ENCODE measurements at places on chromosomes 13 and 19. TPM values are rescaled to one million over a fixed set of nuclear protein-coding genes. Genes with fewer than 3 reads are reported as not detected.

The LILRB1 gene
- total RNA-seq: not detected

The APOC4 gene
- total RNA-seq: not detected

The NAPSA gene
- not detected for total RNA-seq

The USHBP1 gene
- 15.1 TPM for total RNA-seq

The LILRA1 gene
- total RNA-seq: not detected

The FCHO1 gene
- total RNA-seq: 0.93 TPM

The ZNF491 gene
- total RNA-seq: 0.93 TPM

The TEX101 gene
- total RNA-seq: not detected

The BEST2 gene
- not detected for total RNA-seq

The CCDC169 gene
- total RNA-seq: 6.8 TPM

The NLRP9 gene
- not detected for total RNA-seq

The MISP3 gene
- total RNA-seq: 0.29 TPM

The WASF3 gene
- 23.0 TPM for total RNA-seq

The ZSCAN1 gene
- not detected for total RNA-seq

The CRTC1 gene
- total RNA-seq: 1.9 TPM

The KIR2DL3 gene
- total RNA-seq: not detected

The CRB3 gene
- total RNA-seq: not detected

The NLRP8 gene
- not detected for total RNA-seq

The SIAH3 gene
- total RNA-seq: not detected

The MISP gene
- total RNA-seq: not detected

The PABPC3 gene
- total RNA-seq: 0.22 TPM

The RNF113B gene
- not detected for total RNA-seq

The PCDH9 gene
- 4.5 TPM for total RNA-seq

The SULT2A1 gene
- not detected for total RNA-seq

The DHX34 gene
- 17.5 TPM for total RNA-seq

The CAMSAP3 gene
- total RNA-seq: 0.13 TPM

The GRK1 gene
- not detected for total RNA-seq

The CYP4F12 gene
- not detected for total RNA-seq

The CGB8 gene
- not detected for total RNA-seq

The MED29 gene
- total RNA-seq: 19.6 TPM

The SLC6A16 gene
- total RNA-seq: 1.3 TPM

The ZNF420 gene
- total RNA-seq: 5.6 TPM

The ATXN8OS gene
- not detected for total RNA-seq

The HPN gene
- not detected for total RNA-seq

The KLK8 gene
- total RNA-seq: not detected

The GTF2F1 gene
- total RNA-seq: 45.8 TPM

The PSG7 gene
- total RNA-seq: not detected

The SLC5A5 gene
- total RNA-seq: not detected

The PDX1 gene
- not detected for total RNA-seq

The TNFRSF19 gene
- total RNA-seq: 0.53 TPM

The KIR2DL4 gene
- total RNA-seq: not detected

The THSD8 gene
- 0.53 TPM for total RNA-seq
